Aorta (tissue), 5 donors: ENCODE measurements at places on chromosomes 7 and 10. TPM values are rescaled to one million over a fixed set of nuclear protein-coding genes. Genes with fewer than 3 reads are reported as not detected.

The ELMO1 gene
- 1.8 TPM for polyA plus RNA-seq

The PALS2 gene
- 2.9 TPM for polyA plus RNA-seq

The AQP1 gene
- polyA plus RNA-seq = 370 TPM

The TMEM270 gene
- not detected for polyA plus RNA-seq

The MRLN gene
- not detected for polyA plus RNA-seq

The HPSE2 gene
- polyA plus RNA-seq = 22.0 TPM

The ADCYAP1R1 gene
- polyA plus RNA-seq = not detected

The EN2 gene
- not detected for polyA plus RNA-seq

The OR2A2 gene
- polyA plus RNA-seq = not detected

The PSAP gene
- polyA plus RNA-seq = 698 TPM

The GATA3 gene
- 1.4 TPM for polyA plus RNA-seq

The AKR1C2 gene
- polyA plus RNA-seq = 60.7 TPM

The MRPS24 gene
- polyA plus RNA-seq = 112 TPM

The OR2A12 gene
- polyA plus RNA-seq = not detected

The WEE2 gene
- not detected for polyA plus RNA-seq

The POLD2 gene
- polyA plus RNA-seq = 93.1 TPM

The SPDYE8 gene
- not detected for polyA plus RNA-seq

The OR13A1 gene
- not detected for polyA plus RNA-seq

The INHBA gene
- polyA plus RNA-seq = 23.7 TPM

The VIM gene
- 2,428 TPM for polyA plus RNA-seq

The ANKRD2 gene
- polyA plus RNA-seq = 1.4 TPM

The MCU gene
- polyA plus RNA-seq = 18.3 TPM

The CTAGE4 gene
- polyA plus RNA-seq = 2.0 TPM

The PAX4 gene
- polyA plus RNA-seq = not detected

The MACC1 gene
- not detected for polyA plus RNA-seq

The CHST15 gene
- 4.5 TPM for polyA plus RNA-seq

The SPDYE9 gene
- polyA plus RNA-seq = not detected
